ENCODE measurements at places on chromosomes 12 and 14.

DNA sequence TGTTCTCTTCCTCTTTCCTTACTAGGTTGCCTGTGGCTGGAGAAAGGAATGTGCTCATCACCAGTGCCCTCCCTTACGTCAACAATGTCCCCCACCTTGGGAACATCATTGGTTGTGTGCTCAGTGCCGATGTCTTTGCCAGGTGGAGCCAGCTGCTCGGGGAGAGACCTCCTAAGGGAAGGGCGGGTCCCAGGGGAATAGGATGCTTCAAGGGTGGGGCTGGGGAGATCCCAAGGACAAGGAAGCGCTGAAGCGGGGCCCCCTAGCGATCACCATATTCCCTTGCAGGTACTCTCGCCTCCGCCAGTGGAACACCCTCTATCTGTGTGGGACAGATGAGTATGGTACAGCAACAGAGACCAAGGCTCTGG, 10.2 kb downstream of the MARS1 start:
- DNase-seq, result no peak

- peak; percentile 94 for DNase-seq
Observed at GRCh38 chr12:91140026-91140931, 29.0 kb upstream of the LUM start.

- DNase-seq, result peak; percentile 82
Observed at GRCh38 chr12:45660330-45660729, 69.2 kb upstream of the ARID2 start.

DNA sequence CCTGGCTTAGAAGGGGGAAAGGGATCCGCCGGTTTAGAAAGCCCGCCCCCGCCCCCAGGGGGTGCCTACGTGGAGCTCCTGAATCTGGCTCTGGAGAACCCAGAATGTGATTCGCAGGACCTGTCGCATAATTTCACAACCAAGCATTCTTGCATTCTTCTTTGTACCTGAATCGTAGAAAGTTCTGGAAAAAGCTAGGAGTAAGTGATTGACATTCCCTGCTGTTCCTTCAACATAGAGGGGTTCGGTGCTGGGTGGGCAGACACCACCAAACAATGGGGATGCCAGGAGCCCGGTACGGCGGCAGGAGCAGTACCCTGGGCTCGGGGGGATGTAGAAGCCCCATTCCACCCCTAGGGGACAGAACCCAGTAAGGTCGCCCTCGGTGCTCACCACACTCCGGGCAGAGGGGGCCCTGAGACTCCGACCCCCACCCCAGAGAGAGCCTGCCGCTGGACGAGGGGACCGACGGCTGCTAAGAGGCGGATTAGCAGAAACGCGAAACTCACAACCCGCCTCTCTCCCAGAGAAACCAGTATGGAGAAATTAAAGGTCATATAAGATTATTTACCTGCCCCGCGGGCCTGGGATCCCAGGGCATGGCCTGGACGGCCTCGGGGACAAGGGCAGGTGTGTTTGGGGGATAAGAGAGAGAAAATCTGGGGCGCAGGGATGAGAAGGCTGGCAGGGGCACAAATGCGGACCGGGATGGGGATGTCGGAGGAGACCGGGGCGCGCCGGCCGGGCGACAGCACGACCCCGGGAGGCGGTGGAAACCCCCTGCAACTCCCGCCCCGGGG, 520 bp downstream of the CSRP2 start:
- no peak for DNase-seq

DNA sequence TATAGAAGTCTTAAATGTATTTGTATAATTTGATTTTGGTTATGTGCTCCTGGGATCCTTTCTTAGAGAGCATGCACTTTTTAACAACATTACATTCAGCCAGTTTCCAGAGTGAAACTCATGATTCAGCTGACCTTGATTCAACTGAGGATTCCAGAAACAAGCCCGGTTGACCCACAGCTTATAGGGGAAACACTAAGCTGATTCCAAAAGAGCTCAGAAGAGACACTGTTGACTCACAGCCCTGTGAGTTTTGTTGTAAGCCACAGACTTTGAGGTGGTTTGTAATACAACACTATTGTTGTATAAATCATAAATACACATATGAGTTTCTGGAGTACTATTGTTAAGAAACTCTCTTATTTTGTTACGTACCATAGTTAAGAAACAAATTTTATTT, 133.8 kb upstream of the MGAT4C start:
- DNase-seq, result peak; percentile 2

DNA sequence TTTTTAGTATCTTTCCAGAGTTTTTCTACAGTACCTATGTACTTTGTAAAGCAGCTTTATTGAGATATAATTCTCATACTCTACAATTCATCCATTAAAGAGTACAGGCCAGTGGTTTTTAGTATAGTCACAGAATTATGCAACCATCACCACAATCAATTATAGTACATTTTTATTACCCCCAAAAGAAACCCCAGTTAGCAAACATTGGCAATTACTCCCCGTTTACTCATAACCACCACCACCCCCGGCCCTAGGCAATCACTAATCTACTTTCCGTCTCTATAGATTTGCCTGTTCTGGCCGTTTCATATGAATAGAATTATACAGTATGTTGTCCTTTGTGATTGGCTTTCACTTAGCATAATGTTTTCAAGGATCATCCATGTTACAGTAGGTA, 119.8 kb downstream of the KICS2 start:
- DNase-seq, result peak; percentile 87

- no peak for DNase-seq
Observed at GRCh38 chr12:1332327-1332726, 262.1 kb downstream of the FBXL14 start.
